Type B pancreatic cell (in vitro differentiated cells): ENCODE measurements at places on chromosomes 1 and 21. TPM values are rescaled to one million over a fixed set of nuclear protein-coding genes. Genes with fewer than 3 reads are reported as not detected.

GRCh38 chr1:86436041-86436440 is 12.1 kb downstream of the CLCA2 start:
- no peaks in the 10 kb centered on the region for H3K4me1 ChIP-seq
- H3K36me3 ChIP-seq, result no peaks in the 10 kb centered on the region
- no peak overlapping the region for H3K27ac ChIP-seq
- peaks cover 11% of the 10 kb centered on the region for H3K27me3 ChIP-seq
- no peak overlapping the region for H3K4me3 ChIP-seq

CTH gene
- total RNA-seq, result 8.7 and 10.1 TPM in 2 replicates

DNA sequence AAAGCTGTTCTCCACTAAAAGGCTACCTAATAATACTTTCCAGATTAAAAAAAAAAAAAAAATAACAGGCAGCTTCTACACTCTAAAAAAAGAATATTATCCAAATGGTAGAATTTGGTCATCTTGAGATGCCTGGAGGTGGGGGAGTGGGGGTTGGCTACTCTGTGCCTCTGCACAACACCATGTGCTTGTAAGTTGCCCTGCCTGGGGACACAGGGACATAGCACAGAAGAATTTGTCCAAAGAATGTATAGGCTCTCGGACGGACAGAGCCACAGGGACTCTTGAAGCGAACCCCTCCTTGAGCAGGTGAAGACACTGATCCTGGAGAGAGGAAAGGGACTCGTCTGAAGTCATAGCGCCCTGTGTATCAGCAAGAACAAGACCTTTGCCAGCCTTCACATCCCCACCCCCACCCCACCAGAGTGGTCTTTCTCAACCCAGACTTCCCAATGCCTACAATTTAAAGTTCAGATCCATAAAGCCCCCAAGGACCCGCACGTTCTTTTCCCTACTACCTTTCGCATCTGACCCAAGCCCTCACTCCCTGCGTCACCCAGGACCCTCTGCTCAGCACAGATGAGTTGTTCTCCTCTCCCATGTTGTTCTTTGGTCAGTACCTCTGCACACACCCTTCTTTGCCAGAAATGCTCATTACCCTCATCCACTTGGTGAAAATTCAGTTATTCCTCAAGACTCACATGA is 72.6 kb downstream of the LGR6 start:
- H3K4me1 ChIP-seq, result no peaks in the 10 kb centered on the region
- no peak overlapping the region for H3K4me3 ChIP-seq
- DNase-seq, result peak; percentile 27
- no peak overlapping the region for H3K27ac ChIP-seq

DNA sequence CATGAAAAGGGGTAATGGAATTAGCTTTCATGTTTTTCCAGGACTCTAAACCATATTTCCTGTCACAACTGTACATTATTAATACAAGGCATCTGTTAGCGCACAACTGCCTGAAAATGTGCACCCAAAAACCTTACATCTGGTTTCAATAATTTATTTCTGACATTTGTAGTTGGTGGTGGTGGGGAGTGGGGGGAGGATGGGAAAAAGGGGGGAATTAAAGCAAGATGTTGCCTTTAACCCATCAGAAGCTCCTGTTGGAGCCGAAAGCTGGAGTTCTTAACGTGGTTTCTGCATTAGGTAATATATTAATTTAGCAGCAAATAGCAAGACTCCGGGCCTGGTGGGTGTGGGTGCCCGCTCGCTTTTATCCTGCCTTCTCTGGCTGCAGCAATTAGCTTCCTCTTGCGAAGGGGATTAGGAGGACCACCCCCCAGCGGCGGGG is 36.9 kb upstream of the HHAT start:
- H3K4me3 ChIP-seq, result peak overlapping the region; percentile 83
- peaks cover 18% of the 10 kb centered on the region for H3K27me3 ChIP-seq
- H3K4me1 ChIP-seq, result peaks cover 43% of the 10 kb centered on the region
- no peaks in the 10 kb centered on the region for H3K36me3 ChIP-seq
- H3K27ac ChIP-seq, result no peak overlapping the region

GRCh38 chr1:923991-924655 is 400 bp downstream of the SAMD11 start:
- H3K27ac ChIP-seq, result no peak overlapping the region
- H3K36me3 ChIP-seq, result peaks cover 7% of the 10 kb centered on the region
- peaks cover 46% of the 10 kb centered on the region for H3K27me3 ChIP-seq
- DNase-seq, result no peak
- H3K4me3 ChIP-seq, result no peak overlapping the region
- H3K4me1 ChIP-seq, result peaks cover 18% of the 10 kb centered on the region

OR2M2 gene
- not detected in 2 replicates for total RNA-seq

DNA sequence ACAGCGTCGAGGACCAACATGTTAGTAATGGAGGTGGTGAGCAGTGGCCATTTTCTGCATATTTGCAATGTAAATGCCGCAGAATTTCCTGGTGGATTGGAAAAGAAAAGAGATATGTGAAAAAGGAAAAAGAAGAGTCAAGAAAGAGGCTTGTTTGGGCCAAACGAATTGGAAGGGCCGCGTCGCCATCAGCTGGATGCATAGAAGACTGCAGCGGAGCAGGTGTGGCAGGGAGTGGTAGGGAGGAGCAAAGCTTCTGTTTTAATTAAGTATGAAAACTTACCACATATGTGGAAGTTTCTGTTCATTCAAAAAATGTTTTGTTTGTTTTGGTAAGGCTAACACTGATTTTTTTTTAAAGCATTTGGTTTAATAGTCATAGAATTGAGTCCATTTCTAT is 690.7 kb downstream of the NCAM2 start:
- no peaks in the 10 kb centered on the region for H3K4me1 ChIP-seq
- H3K27me3 ChIP-seq, result no peaks in the 10 kb centered on the region
- no peaks in the 10 kb centered on the region for H3K36me3 ChIP-seq
- H3K27ac ChIP-seq, result no peak overlapping the region
- no peak for DNase-seq

DNA sequence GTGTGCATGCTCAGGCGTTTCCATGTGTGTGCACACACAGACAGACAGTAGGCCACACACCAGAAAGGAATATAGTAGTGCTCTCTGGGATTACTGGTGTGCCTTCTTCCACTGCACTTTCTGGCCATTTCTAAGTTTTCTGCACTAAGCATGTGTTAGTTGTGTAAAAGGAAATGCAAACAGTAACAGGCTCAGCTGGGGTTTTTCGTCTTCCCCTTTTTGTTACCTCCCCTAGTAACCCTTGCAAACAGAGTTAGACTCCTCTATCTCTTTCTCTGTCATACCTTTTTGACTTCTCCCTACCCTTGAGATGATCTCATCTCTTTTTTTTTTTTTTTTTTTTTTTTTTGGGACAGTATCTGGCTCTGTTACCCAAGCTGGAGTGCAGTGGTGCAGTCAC is 196.3 kb downstream of the SDCCAG8 start:
- H3K27ac ChIP-seq, result no peak overlapping the region
- peaks cover 8% of the 10 kb centered on the region for H3K4me1 ChIP-seq
- H3K36me3 ChIP-seq, result peaks cover 5% of the 10 kb centered on the region
- no peak overlapping the region for H3K4me3 ChIP-seq
- DNase-seq, result no peak

DNA sequence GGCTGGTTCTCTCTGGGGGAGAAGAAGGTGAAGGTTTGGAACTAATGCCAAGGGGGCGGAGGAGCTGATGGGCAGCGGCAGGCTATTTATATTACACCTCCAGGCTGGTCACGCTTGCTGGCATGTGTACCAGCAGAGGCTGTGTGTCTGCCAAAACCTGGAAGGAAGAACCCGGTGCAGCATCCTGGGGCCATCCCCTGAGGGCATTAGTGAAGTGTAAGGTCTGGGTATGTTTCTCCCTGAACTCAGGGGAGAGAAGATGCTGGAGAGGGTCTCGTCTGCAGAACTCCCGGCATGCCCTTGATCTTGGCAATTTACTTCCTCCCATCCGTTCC is 5.3 kb downstream of the DISP3 start:
- H3K27me3 ChIP-seq, result peaks cover 44% of the 10 kb centered on the region
- no peaks in the 10 kb centered on the region for H3K36me3 ChIP-seq
- peaks cover 9% of the 10 kb centered on the region for H3K4me1 ChIP-seq
- H3K4me3 ChIP-seq, result no peak overlapping the region
- H3K27ac ChIP-seq, result no peak overlapping the region

- H3K4me3 ChIP-seq, result no peak overlapping the region
- no peaks in the 10 kb centered on the region for H3K4me1 ChIP-seq
- H3K27me3 ChIP-seq, result no peaks in the 10 kb centered on the region
- H3K27ac ChIP-seq, result no peak overlapping the region
- no peaks in the 10 kb centered on the region for H3K36me3 ChIP-seq
Measured at GRCh38 chr1:219958875-219959417, 30.6 kb upstream of the SLC30A10 start.

- peak; percentile 66 for DNase-seq
- no peaks in the 10 kb centered on the region for H3K36me3 ChIP-seq
- no peak overlapping the region for H3K27ac ChIP-seq
- H3K4me3 ChIP-seq, result no peak overlapping the region
- no peaks in the 10 kb centered on the region for H3K27me3 ChIP-seq
Measured at GRCh38 chr21:45538381-45539045, 3.7 kb downstream of the SLC19A1 start.

FMN2 gene
- 2.4 and 4.3 TPM in 2 replicates for total RNA-seq

DNA sequence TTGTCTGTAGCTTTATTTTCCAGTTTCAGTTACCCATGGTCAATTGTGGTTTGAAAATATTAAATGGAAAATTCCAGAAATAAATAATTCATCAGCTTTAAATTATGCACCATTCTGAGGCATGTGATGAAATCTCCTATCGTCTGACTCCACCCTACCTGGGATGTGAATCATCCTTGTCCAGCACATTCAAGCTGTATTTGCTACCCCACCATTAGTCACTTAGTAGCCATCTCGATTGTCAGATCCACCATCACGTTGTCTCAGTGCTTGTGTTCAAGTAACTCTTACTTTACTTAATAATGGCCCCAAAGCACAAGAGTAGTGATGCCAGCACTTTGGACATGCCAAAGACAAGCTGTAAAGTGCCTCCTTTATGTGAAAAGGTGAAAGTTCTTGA is 4.0 kb downstream of the STPG1 start:
- H3K27me3 ChIP-seq, result no peaks in the 10 kb centered on the region
- DNase-seq, result no peak
- peaks cover 6% of the 10 kb centered on the region for H3K4me1 ChIP-seq
- H3K27ac ChIP-seq, result no peak overlapping the region
- H3K4me3 ChIP-seq, result no peak overlapping the region

CD84 gene
- not detected in 2 replicates for total RNA-seq

SPATA45 gene
- total RNA-seq, result not detected in 2 replicates

GRCh38 chr1:19467199-19468187 is 17.8 kb downstream of the CAPZB start:
- peaks cover 15% of the 10 kb centered on the region for H3K36me3 ChIP-seq
- peak overlapping the region; percentile 26 for H3K4me3 ChIP-seq
- peaks cover 64% of the 10 kb centered on the region for H3K4me1 ChIP-seq

SLC30A10 gene
- total RNA-seq, result 2.2 and 3.1 TPM in 2 replicates

GRCh38 chr1:168243636-168244212 is 17.9 kb downstream of the SFT2D2 start:
- no peaks in the 10 kb centered on the region for H3K27me3 ChIP-seq
- H3K4me3 ChIP-seq, result no peak overlapping the region
- no peak for DNase-seq
- peaks cover 12% of the 10 kb centered on the region for H3K4me1 ChIP-seq

GRCh38 chr1:204445860-204446412 is 34.3 kb upstream of the PPP1R15B start:
- no peaks in the 10 kb centered on the region for H3K27me3 ChIP-seq
- H3K4me1 ChIP-seq, result peaks cover 24% of the 10 kb centered on the region
- DNase-seq, result no peak

DNA sequence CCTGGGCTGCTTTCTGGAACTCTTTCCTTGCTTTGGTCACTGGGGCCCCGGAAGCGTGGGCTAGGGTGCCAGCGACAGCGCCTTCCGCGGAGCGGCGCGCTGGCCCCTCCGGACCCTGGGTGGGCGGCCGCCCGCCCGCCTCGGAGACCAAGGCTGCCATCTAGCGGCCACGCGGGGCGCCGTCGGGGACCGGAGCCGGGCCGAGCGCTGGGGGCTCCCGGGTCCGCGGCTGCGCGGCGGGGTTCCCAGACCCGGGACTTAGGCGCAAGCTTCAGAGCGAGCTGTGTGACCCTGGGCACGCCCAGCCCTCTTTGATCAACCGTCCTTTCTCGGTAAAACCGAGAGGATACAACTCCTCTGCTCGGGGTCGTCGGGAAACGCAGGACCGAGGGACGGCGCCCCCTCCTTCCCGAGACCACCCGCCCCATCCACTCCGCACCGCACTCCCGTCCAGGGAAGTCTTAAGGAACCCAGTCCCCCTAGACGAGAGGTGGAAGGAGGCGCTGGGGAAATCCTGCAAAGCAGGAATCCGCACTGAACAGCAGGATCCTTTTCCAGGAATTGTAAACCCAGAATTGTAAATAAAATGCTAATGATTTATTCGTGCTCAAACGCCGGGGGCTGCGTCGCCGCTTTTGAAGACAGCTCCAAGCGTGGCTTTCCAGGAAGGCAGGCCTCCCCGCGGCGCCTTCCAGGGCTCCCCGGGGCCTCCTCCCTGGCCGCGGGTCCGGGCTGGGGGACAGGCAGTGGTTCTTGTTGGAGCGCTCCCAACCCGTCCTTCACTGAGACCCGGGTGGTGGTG is 41.2 kb downstream of the RRAGC start:
- H3K27ac ChIP-seq, result no peak overlapping the region
- peak overlapping the region; percentile 77 for H3K4me3 ChIP-seq
- peak; percentile 86 for DNase-seq
- H3K36me3 ChIP-seq, result no peaks in the 10 kb centered on the region
- H3K4me1 ChIP-seq, result peaks cover 18% of the 10 kb centered on the region

- H3K4me3 ChIP-seq, result no peak overlapping the region
- H3K36me3 ChIP-seq, result no peaks in the 10 kb centered on the region
- H3K27me3 ChIP-seq, result no peaks in the 10 kb centered on the region
- H3K27ac ChIP-seq, result no peak overlapping the region
- DNase-seq, result no peak
Measured at GRCh38 chr1:192615055-192615454, 20.9 kb upstream of the RGS13 start.

DNA sequence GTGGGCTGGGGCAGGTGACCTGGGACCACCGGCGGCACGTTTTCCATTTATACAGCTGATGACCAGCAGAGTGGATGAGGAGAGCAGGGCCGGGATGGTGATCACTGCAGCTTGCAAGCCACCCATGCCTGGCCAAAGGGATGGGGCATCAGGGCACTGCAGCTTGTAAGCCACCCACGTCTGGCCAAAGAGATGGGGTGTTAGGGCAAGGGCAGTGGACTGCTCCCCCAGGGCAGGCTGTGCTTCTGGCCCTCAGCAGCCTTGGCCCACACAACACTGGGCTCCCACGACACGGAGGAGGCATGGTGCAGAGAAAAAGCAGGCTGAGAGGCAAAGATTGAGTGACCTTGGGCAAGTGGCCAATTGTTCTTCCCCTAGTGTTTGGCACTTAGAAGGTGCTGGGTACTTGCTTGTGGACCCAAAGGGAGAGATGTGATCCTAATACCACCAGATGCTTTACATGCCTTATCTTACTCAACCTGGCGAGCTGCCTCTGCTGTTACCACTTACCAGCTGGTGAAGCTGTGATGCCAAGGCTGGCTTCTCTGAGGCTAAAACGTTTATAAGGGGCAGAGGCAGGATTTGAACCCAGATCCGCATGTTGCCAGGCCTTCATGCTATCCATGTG is 48.3 kb downstream of the TRIM62 start:
- H3K27me3 ChIP-seq, result no peaks in the 10 kb centered on the region
- peaks cover 10% of the 10 kb centered on the region for H3K4me1 ChIP-seq
- no peaks in the 10 kb centered on the region for H3K36me3 ChIP-seq
- no peak overlapping the region for H3K4me3 ChIP-seq
- H3K27ac ChIP-seq, result no peak overlapping the region
- no peak for DNase-seq

DCST1 gene
- total RNA-seq, result not detected in 2 replicates
